Chondrocyte (in vitro differentiated cells): ENCODE measurements at places on chromosomes 1 and 21. TPM values are rescaled to one million over a fixed set of nuclear protein-coding genes. Genes with fewer than 3 reads are reported as not detected.

FCRL2 gene
- not detected in 3 replicates for total RNA-seq

CD84 gene
- not detected in 3 replicates for total RNA-seq

COL11A1 gene
- 1,010 to 1,354 TPM (median 1,042 TPM) in 3 replicates for total RNA-seq

CLCA1 gene
- not detected in 3 replicates for total RNA-seq

RBBP4 gene
- 155 to 194 TPM (median 156 TPM) in 3 replicates for total RNA-seq

COL8A2 gene
- total RNA-seq: 10.8 to 18.1 TPM (median 17.4 TPM) in 3 replicates

WDR26 gene
- total RNA-seq: 79.5 to 84.0 TPM (median 81.5 TPM) in 3 replicates

KIF26B gene
- total RNA-seq: 32.7 to 47.0 TPM (median 46.0 TPM) in 3 replicates

DLGAP3 gene
- 0.12 to 0.64 TPM (median 0.22 TPM) in 3 replicates for total RNA-seq

SPSB1 gene
- total RNA-seq: 164 to 184 TPM (median 173 TPM) in 3 replicates

FAM72C gene
- 0.31 to 0.97 TPM in 2 of 3 replicates, not detected in the other for total RNA-seq

PTPN7 gene
- total RNA-seq: not detected in 3 replicates

PSMD4 gene
- total RNA-seq: 111 to 144 TPM (median 113 TPM) in 3 replicates

PDPN gene
- 1.0 to 1.3 TPM (median 1.1 TPM) in 3 replicates for total RNA-seq
